ENCODE measurements at places on chromosomes 3 and 15.

- no peaks in the 10 kb centered on the region for H3K27me3 ChIP-seq
- DNase-seq = no peak
- H3K4me1 ChIP-seq = no peaks in the 10 kb centered on the region
- H3K27ac ChIP-seq = no peak overlapping the region
- no peak overlapping the region for H3K4me3 ChIP-seq
- H3K36me3 ChIP-seq = peaks cover 10% of the 10 kb centered on the region
Measured at GRCh38 chr3:187856555-187856954, 111.3 kb upstream of the BCL6 start.

- no peak overlapping the region for H3K4me3 ChIP-seq
- no peaks in the 10 kb centered on the region for H3K27me3 ChIP-seq
- H3K36me3 ChIP-seq = no peaks in the 10 kb centered on the region
- DNase-seq = no peak
Measured at GRCh38 chr3:186342197-186342596, 19.8 kb downstream of the DGKG start.

DNA sequence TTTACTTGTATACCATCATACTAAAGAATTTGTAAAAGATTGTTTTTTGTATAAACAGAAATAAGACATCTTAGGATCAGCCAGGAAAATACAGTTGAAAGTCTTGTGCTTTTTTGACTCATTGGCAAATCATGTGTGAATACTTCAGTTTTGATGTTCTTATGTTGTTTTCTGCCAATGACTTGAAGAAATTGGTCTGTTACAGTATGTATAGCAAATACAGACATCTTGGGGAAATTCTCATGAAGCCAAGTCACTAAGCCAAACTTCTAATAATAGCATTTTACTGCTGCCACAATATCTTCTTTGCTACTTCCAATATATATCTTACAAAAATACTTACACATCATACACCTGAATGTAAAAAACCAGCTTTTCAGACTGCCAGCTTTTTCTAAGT is 83.2 kb downstream of the DZIP3 start:
- no peak for DNase-seq
- H3K27ac ChIP-seq = no peak overlapping the region
- H3K27me3 ChIP-seq = no peaks in the 10 kb centered on the region
- peaks cover 22% of the 10 kb centered on the region for H3K36me3 ChIP-seq
- no peak overlapping the region for H3K4me3 ChIP-seq
- no peaks in the 10 kb centered on the region for H3K4me1 ChIP-seq

- no peak overlapping the region for H3K27ac ChIP-seq
- H3K36me3 ChIP-seq = peaks cover 7% of the 10 kb centered on the region
- no peak for DNase-seq
- H3K4me1 ChIP-seq = no peaks in the 10 kb centered on the region
Measured at GRCh38 chr15:41675337-41675736, 15.1 kb downstream of the MGA start.

DNA sequence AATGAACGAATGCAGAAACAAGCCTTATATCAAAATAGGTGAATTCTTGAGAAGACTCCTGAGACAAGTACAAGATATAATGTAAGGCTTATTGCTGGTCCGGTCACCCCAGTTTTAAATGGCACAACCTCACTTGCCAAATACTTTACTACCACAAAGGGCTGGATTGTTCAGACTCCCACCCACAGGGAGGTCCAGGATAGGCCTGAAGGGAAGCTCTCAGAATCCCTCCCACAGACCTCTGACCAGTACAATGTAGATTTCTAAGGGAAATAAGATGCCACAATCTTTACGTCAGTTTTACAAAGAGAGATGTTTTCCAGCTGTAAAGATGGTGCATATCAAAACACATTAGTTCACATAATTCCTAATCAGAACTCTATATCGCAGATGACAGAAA is 577.7 kb upstream of the ADAMTS9 start:
- no peaks in the 10 kb centered on the region for H3K36me3 ChIP-seq
- peaks cover 3% of the 10 kb centered on the region for H3K4me1 ChIP-seq
- no peak for DNase-seq
- H3K27ac ChIP-seq = no peak overlapping the region

DNA sequence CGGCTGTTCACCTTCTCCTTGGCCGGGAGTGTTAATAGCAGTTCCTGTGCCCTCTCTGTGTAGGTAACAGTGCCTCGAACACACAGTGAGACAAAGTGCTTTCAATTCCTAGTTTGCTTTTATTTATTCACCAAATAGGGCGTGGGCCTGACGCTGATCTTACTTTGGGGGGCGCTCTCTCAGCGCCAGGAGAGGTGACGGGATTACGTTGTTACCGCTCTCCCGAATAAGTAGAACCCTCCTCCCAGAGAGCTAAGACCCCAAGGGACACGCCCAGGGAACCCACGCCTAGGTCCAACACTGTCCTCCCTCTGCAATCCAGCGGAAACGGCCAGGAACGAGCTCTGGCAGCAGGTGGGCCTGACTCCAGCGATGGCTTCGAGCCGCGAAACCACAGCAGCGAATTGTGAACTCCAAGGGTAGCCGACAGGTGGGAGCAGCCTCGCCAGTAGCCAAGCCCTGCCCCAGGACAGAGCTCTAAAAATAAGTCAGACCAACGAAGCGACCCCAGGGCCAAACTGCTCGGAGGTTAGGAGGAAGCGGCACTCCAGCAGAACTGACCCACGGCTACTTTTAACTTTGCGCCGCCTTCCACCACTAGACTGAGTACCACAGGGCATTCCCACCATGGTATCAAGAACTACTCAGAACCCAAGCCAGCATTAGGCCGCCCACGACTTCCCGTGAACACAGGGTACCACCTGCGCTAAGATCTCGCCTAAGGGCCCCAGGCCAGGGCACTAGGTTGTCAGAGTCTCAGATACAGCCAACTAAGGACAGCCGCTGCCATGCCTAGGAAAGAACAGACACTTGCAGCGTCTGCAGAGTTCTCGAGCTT is 1.6 kb upstream of the SIN3A start:
- peak overlapping the region; percentile 84 for H3K27ac ChIP-seq
- H3K27me3 ChIP-seq = no peaks in the 10 kb centered on the region
- DNase-seq = peak; percentile 80
- no peaks in the 10 kb centered on the region for H3K4me1 ChIP-seq

DNA sequence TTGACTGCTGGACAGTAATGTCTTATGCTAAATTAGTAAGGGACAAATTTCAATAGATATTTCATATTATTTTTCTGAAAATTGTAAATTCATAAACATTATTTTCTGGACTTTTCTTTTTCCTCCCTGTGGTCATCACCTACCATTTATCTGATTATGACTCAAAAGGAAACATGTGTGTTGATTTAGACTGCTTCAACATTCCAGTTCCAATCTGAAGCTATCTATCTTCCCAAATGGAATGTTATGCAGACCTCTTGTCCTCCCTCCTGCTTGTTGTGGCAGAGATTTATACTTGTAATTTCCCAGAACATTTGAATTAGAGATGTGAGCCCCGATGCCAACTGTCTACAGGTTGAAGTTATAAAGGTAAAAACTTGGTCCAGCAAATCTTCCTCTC is 803.4 kb downstream of the TUSC7 start:
- no peaks in the 10 kb centered on the region for H3K36me3 ChIP-seq
- H3K4me3 ChIP-seq = no peak overlapping the region

- no peak overlapping the region for H3K27ac ChIP-seq
- no peaks in the 10 kb centered on the region for H3K27me3 ChIP-seq
- no peak for DNase-seq
Measured at GRCh38 chr3:171199473-171199829, 172.9 kb upstream of the SLC2A2 start.

Data from H9 (cell line).